Epithelial cell of umbilical artery (primary cell): ENCODE measurements at places on chromosomes 16 and 17. TPM values are rescaled to one million over a fixed set of nuclear protein-coding genes. Genes with fewer than 3 reads are reported as not detected.

The ZNF385C gene
- not detected in 2 replicates for total RNA-seq

The CBFA2T3 gene
- total RNA-seq, result not detected in 2 replicates

The EPX gene
- not detected in 2 replicates for total RNA-seq

The NME1 gene
- 230 and 303 TPM in 2 replicates for total RNA-seq

The ABCC11 gene
- not detected in 2 replicates for total RNA-seq

The FBXO39 gene
- 0.61 and 3.2 TPM in 2 replicates for total RNA-seq

The CBLN1 gene
- not detected in 2 replicates for total RNA-seq

The ZFP3 gene
- total RNA-seq, result 0.97 and 1.2 TPM in 2 replicates

The KRT14 gene
- total RNA-seq, result not detected in 2 replicates

The SLC13A5 gene
- total RNA-seq, result not detected in 2 replicates

The HCRT gene
- not detected in 2 replicates for total RNA-seq

The PIK3R5 gene
- under 0.01 TPM in 1 of 2 replicates, not detected in the other for total RNA-seq

The CA4 gene
- not detected in 2 replicates for total RNA-seq

The UNC45B gene
- not detected in 2 replicates for total RNA-seq

The DNAJA3 gene
- total RNA-seq, result 39.0 and 57.8 TPM in 2 replicates

The EXOC3L1 gene
- total RNA-seq, result 8.8 and 29.9 TPM in 2 replicates

The CMTM2 gene
- total RNA-seq, result not detected in 2 replicates

The HOXB6 gene
- total RNA-seq, result 6.2 and 12.9 TPM in 2 replicates

The PNMT gene
- not detected in 2 replicates for total RNA-seq

The PLA2G10 gene
- total RNA-seq, result not detected in 2 replicates

The CETP gene
- total RNA-seq, result 0.65 and 1.5 TPM in 2 replicates

The C17orf58 gene
- total RNA-seq, result 11.4 and 15.7 TPM in 2 replicates

The HSPB9 gene
- 0.15 TPM in 1 of 2 replicates, not detected in the other for total RNA-seq

The GPS2 gene
- 34.8 and 60.0 TPM in 2 replicates for total RNA-seq

The KREMEN2 gene
- not detected in 2 replicates for total RNA-seq

The P2RX5 gene
- total RNA-seq, result 0.32 and 1.4 TPM in 2 replicates

The CDH13 gene
- 55.9 and 94.5 TPM in 2 replicates for total RNA-seq

The KCNH6 gene
- total RNA-seq, result under 0.01 TPM in 1 of 2 replicates, not detected in the other

The OMG gene
- under 0.01 TPM in 1 of 2 replicates, not detected in the other for total RNA-seq

The MT1M gene
- not detected in 2 replicates for total RNA-seq

The NOG gene
- 1.4 and 1.6 TPM in 2 replicates for total RNA-seq

The MYL4 gene
- total RNA-seq, result 0.97 TPM in 1 of 2 replicates, not detected in the other

The GDPD3 gene
- 0.32 and 0.61 TPM in 2 replicates for total RNA-seq

The NOB1 gene
- 22.7 and 24.8 TPM in 2 replicates for total RNA-seq

The DNAAF1 gene
- total RNA-seq, result not detected in 2 replicates
